ENCODE measurements at places on chromosomes 1 and 21.

GRCh38 chr1:1906185-1907097, 8.6 kb upstream of the CALML6 start:
- peak; percentile 72 for DNase-seq

DNA sequence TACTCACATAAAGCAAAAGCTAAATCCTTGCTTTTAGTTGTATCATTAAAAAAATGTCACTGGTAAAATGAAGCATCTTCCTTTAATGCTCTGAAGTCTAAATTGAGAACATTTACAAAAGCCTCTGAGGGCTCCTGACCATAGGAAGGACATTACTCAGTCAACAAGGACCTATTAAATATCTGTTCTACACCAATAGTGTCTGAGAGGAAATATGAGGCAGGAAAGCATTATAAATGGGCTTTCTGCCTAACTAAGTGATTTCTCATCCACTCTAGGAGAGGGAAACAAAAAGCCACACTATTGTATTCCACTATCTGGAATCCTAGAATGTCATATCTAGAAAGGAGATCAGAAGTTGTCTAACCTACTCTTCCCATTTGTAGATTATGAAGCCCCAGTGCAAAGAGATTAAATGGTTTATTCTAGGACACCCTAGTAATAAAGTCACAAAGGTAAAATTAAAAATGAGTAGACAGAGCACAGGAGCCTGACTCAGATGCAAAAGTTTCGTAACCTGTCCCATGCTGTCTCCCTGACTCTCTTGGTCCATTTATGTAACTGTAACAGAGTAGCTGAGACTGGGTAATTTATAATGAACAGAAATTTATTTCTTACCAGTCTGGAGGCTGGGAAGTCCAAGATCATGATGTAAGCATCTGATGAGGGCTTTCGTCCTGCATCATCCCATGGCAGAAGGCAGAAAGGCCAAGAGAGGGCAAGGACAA, 17.6 kb downstream of the RGS1 start:
- DNase-seq, result no peak

DNA sequence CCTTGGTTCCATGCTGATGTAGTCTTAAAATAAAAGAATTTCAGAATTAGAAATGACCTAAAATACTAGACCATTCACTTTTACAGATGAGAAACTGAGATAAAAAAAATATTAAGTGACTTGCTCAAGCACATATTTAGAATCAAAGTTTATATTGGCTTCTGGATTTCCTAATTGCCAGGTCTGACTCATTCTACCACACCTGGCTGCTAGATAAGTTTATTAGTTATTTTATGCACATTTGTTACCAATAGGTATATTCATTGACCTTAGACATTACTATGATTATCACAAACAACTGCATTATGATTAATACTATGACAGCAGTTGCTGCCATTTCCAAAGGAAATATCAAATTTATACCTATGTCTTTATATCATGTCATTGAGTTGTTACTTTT, 497.5 kb downstream of the RWDD3 start:
- DNase-seq, result no peak

- no peak for DNase-seq
These were observed 64.8 kb downstream of the EPHB2 start for GRCh38 chr1:22775478-22775877.

DNA sequence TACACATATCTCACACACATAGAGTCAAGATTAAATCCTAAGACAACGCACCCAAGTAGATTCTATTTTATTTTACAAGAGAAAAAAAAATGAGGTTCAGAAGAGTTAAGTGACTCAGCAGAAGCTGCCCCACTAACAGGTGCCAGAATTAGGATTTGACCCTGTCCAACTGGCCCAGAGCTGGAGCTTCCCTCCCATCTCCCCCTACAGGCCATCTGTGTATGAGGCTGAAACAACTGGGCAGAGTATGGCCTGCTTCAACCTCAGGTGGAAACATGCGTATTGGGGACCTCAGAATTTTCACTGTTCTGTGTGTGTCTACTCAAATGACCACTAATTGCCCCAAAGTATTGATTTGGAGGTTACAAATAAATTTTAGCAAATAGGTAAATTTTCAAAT, 29.9 kb downstream of the PSMG1 start:
- no peak for DNase-seq

DNA sequence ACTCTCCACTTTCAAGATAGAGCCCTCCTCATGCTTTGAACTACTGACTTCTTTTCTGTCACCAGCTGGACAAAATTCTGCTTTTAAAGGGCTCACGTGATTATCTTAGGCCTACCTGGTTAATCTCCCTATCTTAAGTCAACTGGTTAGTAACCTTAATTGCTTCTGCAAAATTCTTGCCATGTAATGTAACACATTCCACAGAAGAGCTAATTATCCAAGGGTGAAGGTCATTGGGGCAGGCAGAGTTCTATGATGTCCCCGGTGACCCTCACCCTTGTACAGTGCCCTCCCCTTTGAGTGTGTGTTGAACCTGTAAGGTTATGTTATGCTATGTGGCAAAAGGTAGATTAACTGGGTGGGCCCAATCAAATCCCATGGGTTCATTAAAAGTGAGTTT, 25.2 kb upstream of the FOXE3 start:
- DNase-seq, result no peak

DNA sequence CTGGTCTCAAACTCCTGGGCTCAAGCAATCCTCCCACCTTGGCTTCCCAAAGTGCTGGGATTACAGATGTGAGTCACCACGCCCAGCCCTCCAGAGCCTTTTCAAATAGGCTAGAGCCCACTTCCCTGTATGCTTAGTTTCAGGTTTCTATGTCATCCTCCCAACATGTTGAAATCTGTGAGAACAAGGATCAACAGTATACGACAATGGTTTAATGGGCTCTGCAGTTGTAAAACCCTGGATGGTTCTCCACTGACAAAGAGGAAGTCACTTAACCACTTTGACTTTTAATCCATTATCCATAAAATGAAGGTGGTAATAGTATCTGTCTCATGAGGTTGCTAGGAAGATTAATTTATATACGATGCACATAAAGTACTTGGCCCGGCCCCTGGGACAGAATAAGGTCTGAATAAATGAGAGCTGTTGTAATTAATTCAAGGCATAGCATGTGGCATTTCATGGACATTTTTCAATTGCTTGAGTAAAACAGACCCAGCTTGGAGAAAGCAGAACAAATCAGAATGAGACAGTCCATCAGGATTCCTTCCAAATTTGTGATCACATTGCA, 113.9 kb upstream of the ZNF648 start:
- DNase-seq, result no peak

DNA sequence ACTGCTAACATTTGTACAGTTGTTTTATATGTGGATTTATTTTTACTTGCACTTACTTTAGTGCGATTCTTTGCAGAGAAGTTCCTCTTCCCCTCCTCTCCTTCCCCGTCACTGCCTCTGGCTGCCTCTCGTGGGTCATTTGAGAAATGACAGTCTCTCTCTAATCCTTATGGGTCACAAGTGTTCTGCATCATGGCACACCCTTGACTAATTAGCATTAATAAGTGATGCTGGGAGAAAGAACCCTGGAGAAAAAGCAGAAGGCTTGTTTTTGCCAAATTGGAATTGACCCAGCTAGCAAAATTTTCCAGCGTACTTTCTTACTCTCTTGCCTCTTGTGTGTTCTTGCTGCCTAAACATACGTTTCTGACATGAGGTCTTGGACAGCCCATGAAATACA, 301.2 kb downstream of the DUSP10 start:
- DNase-seq, result no peak

DNA sequence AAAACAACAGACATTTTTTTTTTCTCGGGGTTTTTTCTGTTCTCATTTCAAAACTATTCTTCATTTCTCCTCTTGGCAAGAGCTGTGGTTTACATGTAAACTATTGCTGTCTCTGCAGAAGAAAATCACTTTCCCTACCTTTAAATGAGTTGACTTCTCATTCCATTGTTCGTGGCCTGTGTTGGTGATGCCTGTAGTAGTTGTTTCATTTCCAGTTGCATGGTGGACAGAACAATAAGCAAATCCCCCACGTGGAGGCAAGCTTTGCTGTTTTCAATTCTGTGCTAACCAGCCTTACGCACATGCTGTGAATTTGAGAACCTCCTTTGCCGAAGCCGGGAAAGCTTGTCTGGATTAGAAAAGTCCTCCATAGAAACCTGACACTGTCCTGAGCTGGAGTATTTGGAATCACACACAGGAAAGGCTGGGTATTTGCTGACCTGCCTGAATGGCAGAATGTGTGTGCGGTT, 26.2 kb upstream of the MAP3K7CL start:
- DNase-seq, result no peak

GRCh38 chr1:164969253-164969652, 387.3 kb downstream of the LMX1A start:
- no peak for DNase-seq

DNA sequence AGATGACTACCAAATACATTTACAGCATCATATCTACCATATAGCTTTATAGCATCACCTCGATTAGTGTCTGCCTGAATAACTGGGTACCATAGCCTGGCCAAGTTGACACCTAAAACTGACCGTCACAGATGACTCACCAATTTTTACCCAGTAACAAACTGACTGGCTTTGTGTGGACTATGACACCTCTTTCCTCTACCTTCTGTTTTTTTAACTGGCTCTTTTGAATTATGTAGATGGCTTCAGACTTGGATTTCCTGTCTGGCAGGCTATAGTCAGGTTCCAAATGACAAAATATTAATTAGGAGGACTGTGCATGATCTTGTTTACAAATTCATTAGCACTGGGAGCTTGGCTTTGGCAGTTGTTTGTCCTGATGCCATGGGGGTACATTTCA, 360.3 kb downstream of the TGFB2 start:
- no peak for DNase-seq

- DNase-seq, result no peak
These were observed 14.8 kb upstream of the ZNF669 start for GRCh38 chr1:247118946-247119446.

- DNase-seq, result no peak
These were observed 41.0 kb downstream of the NENF start for GRCh38 chr1:212473729-212474128.

DNA sequence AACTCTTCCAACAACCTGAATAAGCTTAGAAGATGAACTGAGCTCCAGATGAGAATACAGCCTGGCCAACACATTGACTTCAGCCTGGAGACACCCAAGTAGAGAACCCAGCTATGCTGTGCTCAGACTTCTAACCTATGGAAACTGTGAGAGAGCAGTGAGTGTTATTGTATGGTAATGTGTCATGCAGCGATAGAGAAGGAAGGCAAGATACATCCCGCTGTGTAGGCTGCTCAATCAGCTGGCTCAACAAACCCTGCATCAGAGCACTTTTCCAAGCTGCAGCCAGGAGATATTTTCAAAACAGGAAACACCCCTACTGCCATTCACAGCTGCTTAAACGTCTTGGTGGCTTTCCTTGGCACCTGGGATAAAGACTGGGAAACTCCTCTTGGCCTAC, 321.3 kb downstream of the SIPA1L2 start:
- no peak for DNase-seq

- DNase-seq, result no peak
These were observed 8.1 kb upstream of the OR2M5 start for GRCh38 chr1:248136811-248137210.

- no peak for DNase-seq
These were observed 11.1 kb upstream of the SRM start for GRCh38 chr1:11070876-11071275.

GRCh38 chr1:32977546-32978087, 13.0 kb upstream of the RNF19B start:
- no peak for DNase-seq

DNA sequence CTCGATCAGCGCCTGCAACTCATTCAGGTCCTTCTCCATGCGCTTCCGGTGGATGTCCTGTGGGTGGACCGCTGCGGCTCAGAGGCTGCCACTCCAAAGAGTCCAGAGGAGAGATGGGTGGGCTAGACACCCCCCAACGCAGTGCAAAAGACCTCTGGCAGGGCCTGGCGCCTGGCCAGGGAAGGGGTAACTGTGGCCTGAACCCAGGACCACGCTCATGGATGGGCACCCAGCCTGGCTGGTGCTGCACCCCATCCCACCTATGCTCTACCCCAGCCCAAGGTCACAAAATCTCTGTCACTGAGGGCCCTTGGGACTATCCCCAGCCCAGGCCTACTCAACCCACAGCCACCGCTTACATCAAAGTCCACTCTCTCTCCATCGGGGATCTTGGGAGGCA, 12.2 kb downstream of the TNNT2 start:
- no peak for DNase-seq

- DNase-seq, result peak; percentile 68
These were observed 185.8 kb downstream of the MRPL39 start for GRCh38 chr21:25421321-25422028.

GRCh38 chr1:176206006-176206960, 803 bp downstream of the COP1 start:
- peak; percentile 49 for DNase-seq

GRCh38 chr1:218476385-218476784, 131.2 kb downstream of the TGFB2 start:
- DNase-seq, result no peak

DNA sequence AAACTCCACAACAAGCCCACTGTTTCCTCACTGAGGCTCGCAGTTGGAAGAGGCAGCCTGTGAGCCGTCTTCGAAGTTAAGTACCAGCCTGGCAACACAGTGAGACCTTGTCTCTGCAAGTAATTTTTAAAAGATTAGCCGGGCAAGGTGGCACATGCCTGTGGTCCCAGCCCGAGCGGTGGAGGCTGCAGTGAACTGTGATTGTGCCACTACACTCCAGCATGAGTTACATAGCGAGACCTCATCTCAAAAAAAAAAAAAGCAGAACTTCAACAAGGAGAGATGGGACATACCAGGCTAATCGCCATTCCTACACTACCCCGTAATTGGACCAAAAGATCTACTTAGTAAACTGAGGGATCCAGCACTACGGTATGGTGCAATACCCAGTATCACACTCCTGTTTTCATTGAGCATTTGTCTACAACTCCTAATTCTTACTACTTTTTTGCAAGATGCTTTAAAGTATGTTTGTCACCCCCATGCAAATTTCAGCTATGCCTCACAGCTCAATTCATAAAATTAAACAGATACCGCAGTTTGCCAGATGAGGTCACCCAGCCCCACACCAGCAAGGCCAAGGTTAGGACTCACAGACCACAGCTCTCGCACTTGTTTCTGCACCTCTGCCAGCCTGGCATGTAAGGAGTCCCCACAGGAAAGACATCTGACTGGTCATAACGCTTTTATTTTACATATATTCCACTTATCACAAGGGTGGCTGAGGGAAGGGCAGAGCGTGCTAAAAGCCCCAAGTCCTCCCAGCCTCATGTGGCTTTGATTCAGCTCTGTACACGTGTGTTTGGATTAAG, 21.0 kb downstream of the SDE2 start:
- peak; percentile 10 for DNase-seq

DNA sequence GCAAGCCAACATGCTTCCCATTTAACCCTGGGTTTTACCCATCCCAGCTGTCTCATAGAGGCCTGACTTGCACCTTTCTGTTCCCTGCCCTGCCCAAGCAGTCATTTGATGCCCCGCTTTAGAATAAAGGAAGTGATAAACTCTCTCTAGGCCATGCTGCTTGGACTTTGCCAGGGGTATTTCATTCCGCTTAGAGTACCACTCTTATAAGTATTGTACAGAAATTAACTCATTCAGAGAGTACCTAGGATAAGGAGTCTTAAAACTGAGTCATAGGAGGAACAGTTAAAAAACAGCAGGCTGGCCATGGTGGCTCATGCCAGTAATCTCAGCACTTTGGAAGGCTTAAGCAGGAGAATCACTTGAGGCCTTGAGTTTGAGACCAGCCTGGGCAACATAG, 21.0 kb upstream of the LYST start:
- DNase-seq, result no peak

- no peak for DNase-seq
These were observed 42.4 kb upstream of the GRHL3 start for GRCh38 chr1:24276791-24277190.
